Stimulated activated naive CD4-positive, alpha-beta T cell treated with Interleukin-2 at 50 U/mL for 16 hours (primary cell): ENCODE measurements at places on chromosomes 12 and 14.

DNA sequence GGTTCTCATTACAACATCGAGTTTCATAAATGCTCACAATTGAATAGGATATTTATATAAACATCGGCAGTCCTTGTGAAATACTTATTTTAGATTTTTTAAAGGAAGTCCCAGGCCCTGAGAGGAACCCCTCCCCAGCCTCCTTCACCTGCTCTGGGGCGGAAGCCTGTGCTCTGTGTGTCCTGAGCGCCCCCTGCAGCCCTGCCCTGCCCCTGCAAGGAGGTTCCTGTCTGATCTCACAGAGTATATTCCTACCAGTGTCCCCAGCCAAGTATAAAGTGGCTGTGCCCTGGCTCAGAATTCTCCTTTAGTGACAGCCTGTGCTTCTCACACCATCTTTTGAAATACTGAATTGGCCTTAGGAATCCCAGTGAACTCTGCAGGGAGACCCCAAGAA lies 659.5 kb downstream of the TMEM121 start:
- peak; percentile 35 for DNase-seq

DNA sequence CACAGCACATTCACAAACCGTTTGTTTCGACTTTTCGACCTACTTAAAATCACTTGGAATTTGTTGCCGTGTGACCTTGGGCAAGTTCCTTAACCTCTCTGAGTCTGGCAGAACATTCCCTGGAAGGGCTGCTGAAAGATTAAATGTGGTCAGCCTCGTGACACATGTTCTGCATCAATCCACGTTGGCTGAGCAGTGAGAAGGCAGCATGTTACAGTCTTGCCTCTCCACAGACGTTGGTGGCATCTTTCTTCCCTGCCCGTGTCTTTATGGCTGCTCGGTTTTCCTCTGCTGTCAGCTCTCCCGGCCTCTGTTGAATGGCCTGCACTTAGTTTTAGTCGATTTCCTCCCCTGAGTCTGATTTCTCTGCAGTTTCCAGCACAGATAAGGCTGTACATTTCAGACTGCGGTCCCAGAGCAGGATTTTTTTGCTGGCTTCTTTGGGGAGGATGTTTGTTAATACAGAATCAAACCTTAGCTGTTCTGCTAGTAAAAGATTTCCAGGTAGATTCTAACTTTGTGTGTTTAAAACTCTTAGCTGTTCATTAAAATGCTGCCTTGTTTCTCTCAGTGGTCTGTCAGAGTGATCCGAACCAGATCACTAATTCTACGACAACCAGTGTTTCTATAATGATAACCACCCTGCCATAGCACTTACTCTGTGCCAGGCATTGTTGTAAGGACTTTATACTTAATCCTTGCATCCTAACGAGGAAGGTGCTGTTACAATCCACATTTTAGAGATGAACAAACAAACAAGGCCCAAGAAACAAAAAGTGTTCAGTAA lies 217.1 kb downstream of the CHST11 start:
- DNase-seq: no peak

- no peak for DNase-seq
Observed at GRCh38 chr14:68945585-68946488, 33.3 kb downstream of the ACTN1 start.

DNA sequence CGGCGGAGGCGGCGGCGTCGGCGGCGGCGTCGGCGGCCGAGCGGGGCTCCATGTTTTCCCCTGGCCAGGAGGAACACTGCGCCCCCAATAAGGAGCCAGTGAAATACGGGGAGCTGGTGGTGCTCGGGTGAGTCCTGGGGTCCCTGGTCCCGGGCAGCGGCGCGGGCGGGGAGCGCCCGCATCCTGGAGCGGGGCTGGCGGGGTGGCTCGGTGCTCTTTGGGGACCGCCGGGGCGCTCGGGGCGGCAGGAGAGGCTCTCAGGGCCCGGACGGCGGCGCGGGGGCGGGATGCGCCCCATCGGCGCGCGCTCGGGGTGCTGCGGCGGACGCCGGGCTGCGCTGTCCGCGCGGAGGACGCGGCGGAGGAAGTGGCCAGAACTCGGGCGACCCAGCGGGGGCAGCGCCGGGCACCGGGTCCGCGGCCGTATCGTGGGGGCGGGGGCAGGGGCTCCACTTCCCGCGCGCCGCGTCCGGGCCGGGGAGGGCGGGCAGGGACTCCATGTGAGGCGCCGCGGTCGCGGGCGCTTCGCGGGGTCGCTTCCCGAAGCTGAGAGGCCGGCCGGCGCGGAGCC lies 485 bp downstream of the PELI2 start:
- peak; percentile 24 for DNase-seq

DNA sequence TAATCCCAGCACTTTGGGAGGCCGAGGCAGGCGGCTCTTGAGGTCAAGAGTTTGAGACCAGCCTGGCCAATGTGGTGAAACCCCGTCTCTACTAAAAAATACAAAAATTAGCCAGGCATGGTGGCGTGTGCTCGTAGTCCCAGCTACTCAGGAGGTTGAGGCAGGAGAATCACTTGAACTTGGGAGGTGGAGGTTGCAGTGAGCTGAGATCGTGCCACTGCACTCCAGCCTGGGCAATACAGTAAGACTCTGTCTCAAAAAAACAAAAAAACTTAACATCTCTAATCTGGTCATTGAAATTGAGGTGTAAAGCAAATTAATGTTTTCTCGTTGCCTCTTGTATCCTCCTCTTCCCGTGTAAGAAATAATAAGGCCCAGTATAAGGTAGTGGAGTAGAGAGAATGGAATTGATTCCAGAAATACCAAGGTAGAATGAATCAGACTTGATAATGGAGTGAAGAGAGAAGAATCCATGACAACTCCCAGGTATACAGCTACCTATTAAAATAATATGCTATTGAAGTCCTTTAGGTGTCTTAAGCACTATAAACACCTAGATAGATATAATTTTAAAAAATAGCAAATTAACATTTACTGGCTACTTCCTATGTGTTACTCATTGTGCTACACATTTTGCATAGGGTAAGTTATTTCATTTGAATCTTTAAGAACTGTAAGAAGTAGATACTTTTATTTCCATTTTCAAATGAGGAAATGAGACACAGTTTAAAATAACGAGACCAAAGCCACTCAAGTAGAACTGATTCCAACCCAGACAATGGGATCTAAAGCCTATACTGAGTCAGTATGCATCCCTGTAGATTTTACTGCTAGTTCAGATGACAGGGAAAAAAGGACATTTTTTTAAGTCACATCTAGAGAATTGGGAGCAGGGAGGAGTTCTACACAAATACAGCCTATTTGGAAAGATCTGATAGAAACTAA lies 23.2 kb downstream of the RAP1B start:
- DNase-seq: no peak

DNA sequence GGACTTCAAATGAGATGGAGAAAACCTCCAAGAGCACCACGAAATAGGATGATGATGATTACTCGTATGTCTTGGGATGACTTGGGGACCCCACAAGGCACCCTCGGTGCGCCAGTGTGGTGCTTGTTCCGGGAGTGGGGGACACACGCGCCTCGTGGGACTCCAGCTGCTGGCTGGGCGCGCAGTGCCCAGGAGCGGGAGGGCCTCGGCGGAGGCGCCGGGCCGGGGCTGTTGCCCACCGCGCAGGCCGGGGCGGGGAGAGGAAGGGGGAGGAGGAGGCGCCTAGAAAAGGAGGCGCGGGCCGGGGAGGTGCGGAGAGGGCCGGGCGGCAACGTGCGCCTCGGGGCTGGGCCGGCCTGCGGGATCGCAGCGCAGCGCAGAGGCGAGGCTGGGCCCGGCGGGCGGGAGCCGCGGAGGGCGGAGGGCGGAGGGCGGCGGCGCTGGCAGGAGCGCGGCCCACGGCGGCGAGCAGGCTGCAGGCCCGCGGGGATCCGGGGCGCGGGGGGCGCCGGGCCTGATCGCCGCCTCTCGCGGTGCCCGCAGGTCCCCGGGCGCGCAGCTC lies at the start of gene RFLNA:
Gene RFLNA, plus strand, starts transcription at position 314 of the 562 bp plus-strand sequence. CDS start 337 bp downstream, outside the sequence.
- DNase-seq: no peak

DNA sequence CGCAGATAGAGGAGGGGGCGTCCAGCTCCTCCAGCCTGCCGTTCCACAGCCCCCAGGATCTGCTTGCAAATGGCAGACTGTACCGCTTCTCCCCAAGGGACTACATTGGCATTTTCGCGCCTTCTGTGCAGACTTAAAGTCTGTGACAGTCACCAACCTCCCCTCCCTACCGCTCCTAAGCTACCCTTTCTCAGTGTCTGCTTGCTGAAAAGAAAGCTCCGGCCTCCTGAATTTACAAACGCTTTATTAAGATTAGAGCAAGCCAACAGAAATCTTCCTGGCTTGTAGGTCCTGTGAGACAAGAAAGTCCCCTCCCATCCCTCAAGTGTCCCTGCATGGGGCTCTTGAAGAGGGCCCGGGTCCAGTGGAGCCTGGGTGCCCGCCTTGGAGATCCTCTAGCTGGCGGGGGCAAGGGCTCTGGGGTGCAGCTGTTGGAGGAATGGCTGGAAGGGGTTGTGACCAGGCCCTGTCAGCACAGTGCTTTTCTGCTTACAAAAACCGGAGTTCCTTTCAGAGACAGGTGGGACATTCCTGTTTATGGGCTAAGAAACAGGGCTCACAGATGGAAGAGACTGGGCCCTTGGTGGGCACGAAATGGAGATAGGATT lies 2.8 kb upstream of the DLK1 start:
- DNase-seq: no peak

GRCh38 chr12:88634008-88634407 lies 53.7 kb upstream of the KITLG start:
- no peak for DNase-seq

DNA sequence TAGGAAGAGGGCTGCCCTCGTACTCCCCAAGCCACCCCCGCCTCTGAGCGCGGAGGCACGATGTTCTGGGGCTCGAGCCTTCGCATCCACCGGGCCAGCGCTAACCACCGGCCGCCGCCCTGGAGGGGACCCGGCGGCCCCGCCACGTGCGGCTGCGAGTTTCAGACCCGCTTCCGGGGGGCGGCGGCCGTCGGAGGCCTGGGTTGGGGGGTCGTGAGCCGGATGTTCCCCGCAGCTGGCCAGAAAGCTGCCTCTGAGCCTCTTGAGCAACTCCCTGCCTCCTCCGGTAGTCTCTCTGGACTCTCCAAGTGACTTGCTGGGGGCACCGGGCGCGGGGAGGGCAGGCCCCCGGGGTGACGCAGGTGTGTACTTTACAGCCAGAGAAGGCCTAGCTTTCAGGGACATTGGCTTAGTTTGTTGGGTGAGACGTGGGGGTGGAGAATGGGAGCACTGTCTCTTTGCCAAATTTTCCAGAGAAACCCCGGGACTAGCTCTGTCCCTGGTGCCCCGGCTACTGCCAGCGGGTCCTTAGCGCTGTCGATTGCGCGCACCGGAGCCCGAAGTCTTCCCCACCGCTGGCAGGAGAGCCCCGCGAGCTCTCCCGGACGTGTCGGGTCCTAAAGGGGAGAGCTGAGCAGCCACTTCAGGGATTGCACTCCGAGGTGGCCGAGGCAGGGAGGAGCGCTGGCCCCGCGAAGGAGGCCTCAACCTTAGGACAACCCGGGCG lies 15.6 kb downstream of the OTX2 start:
- no peak for DNase-seq

GRCh38 chr12:63064080-63064479 lies 86.9 kb downstream of the AVPR1A start:
- DNase-seq: no peak

DNA sequence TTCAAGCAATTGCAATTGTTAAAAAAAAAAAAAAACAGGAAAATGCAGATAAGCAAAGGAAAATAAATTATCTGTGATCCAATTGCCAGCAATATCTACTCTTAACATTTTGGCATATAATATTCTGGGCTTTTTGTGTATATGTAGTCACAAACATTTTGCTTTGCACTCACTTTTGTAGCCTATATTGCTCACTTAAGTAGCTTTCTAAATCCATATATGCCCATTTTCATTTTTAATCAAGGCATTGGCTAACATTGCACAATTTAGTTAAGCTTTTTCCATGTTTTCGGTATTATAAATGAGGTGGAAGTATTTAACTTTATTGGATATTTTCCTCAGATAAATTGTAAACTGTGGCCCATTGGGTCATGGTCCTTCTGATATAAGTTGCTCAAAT lies 466.3 kb upstream of the ATP2B1 start:
- no peak for DNase-seq

DNA sequence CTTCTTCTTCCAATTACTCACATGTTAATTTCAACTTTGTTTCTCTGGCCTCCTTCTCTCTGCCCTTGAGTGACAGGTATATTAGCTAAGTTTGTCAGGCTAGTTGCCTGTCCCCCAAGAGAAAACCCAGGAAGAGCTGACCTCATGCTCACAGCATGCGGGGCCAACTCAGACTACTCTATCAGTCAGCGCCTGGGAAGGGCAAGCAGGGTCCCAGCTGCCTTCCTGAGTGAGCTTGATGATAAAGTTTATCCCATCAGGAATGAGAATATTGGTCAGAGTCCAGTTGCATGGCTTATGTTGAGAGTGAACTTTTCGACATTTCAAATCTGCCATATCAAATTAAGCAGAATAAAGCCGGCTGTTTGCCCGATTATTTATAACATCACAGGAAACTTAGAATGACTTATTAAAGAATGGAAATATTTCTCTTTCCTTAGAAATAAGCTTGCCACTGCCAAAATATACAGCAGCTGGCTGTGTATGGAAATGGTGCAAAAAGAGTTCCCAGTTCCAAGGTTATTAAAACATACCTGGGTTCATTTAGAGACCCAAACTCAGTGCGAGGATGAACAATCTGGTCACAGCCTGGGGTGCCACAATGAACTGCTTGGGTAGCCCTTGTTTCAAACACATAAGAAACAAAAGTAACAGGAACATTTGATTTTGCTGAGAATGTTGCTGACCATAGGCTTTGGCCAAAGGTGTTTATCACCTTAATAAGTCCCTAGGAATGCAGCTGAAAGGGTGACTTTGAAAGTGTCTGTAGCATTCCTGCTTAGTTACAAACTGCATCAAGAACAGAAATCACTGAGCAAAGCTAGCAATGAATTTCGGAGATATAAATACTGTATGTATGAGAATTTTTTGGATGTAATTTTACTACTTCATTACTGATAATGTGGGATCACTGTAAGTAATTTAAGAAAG lies 1553.8 kb upstream of the FLRT2 start:
- DNase-seq: no peak

DNA sequence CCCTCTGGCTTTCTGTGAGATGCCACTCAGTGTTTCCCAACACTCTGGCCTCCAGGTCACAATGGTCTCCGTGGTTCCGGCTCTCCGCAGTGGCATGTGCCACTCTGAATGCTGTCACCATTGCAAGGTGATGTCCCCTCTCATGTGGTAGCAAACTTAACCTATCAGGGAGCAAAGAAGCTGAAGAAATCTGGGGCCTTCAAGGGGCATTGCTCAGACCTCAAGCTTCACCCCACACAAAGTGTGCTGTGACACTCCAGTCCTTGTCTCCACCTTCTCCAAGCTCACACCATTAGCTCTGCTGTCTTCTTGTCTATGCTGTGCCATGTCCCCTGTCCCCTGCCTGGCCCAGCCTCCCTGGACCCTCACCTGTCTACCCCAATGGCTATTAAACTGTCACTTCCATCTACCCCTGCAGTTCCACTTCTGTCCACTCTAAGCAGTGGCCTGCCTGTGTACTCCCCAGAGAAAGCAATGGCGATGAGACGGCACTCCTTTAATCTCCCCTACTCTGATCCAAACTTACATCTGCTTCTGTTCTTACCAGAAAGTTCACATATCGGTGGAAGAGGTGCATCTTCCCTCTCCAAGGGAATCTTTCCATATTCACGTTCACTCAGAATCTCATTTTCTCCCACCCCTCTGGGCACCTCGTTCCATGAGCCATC lies 93.7 kb downstream of the DHRS2 start:
- no peak for DNase-seq
